ENCODE measurements at places on chromosomes 3 and 15. TPM values are rescaled to one million over a fixed set of nuclear protein-coding genes. Genes with fewer than 3 reads are reported as not detected.

Gene MST1R
- total RNA-seq: 0.23 TPM

Gene SEMA3F
- 1.6 TPM for total RNA-seq

Gene AGBL1
- not detected for total RNA-seq

Gene A4GNT
- total RNA-seq: 0.42 TPM

Gene CYP19A1
- 124 TPM for total RNA-seq

Gene CCDC54
- total RNA-seq: not detected

DNA sequence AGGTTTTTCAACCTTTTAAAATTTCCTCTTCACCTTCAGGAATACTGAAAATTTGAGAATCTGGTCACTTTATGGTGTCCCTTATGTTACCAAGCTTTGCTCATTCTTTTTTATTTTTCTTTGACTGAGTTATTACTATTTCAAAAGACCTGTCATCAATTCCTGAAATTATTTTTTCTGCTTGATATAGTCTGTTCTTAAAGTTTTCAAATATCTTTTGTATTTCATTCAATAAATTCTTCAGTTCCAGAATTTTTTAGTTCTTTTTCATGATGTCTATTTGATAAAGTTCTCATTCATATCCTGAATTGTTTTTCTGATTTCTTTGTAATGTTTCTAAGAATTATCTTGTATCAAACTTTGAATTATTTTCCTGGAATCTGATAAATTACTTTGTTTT is 63.9 kb downstream of the UQCC5 start:
- no peak for DNase-seq
- no peak overlapping the region for H3K4me3 ChIP-seq
- H3K4me1 ChIP-seq: no peaks in the 10 kb centered on the region
- no peak overlapping the region for H3K27ac ChIP-seq
- no peaks in the 10 kb centered on the region for H3K27me3 ChIP-seq

DNA sequence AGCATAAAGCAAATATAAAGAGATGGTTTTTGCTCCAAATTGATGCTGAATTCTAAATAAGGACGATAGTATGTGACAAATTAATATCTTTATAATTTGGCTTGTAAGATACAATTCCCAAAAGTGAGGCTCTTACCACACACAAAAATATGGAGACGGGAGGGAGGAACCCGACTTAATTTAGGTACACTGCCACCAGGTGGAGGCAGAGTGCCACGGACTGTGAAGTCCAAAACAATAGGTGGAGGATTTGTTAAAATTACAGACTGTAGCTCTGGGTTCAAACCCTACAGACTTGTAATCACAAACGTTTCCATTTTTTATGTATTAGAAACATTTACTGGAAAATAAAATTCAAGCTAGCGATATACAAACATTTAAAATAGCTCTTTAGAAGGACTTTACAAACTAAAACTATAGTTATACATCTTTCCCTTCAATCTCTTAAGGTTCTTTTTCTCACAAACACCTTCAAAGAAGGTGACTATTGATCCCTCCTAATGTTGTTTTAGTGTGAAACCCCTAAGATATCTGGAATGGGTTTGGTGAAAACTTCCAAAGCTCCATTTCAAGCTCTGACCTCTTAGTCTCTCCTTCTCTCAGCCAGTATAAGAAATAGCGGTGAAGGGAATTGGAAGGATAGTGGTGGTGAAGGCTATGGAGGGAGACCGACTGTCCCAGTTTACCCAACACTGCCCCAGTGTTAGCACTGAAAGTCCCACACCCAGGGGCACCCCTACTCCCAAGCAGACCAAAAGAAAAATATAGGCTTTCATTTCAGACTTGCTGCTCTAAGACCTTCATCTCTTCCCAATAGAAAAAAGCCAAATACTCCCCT is 89.7 kb downstream of the AQP9 start:
- H3K36me3 ChIP-seq: no peaks in the 10 kb centered on the region
- H3K27ac ChIP-seq: no peak overlapping the region
- H3K4me3 ChIP-seq: no peak overlapping the region

DNA sequence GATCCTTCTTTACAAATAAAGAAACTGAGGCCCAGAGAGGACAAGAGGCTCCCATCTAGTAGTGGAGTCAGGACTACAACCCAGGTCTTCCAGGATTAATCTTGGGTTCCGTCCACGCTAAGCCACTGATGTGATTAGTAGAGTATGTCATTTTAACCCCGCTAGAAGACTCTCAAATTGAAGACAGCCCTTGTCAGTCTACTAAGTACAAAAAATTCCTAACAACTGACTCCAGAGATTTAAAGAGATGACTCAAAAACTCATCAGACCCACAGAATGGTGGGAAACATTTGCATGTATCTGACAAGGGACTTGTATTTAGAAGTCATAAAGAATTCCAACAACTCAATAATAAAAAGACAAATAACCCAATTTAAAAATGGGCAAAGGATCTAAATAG is 145.3 kb downstream of the CNTN3 start:
- DNase-seq: no peak
- no peaks in the 10 kb centered on the region for H3K36me3 ChIP-seq
- H3K4me1 ChIP-seq: no peaks in the 10 kb centered on the region
- H3K27me3 ChIP-seq: no peaks in the 10 kb centered on the region

DNA sequence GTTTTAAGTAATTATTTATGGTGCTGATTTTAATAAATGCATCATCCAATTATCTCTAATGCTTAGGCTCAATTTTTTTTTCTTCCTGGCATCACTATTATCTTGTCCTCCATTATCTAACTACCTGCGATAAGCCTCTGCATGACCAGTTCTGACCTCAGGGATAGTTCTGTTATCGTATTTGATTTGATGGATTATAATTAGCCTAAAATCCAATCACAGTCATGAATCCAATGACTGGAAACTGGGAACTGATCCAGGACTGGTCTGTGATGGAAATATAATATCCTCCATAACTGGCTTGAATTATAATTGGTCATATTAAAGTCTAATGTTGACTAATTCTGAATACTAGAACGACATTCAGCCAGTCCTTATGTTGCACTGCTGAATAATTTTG is 1.1 kb downstream of the MYH15 start:
- no peaks in the 10 kb centered on the region for H3K4me1 ChIP-seq
- H3K4me3 ChIP-seq: no peak overlapping the region
- H3K27me3 ChIP-seq: no peaks in the 10 kb centered on the region
- H3K36me3 ChIP-seq: no peaks in the 10 kb centered on the region
- no peak for DNase-seq

GRCh38 chr3:132253262-132253878 is 63.8 kb upstream of the ACP3 start:
- H3K27ac ChIP-seq: no peak overlapping the region
- no peaks in the 10 kb centered on the region for H3K36me3 ChIP-seq
- H3K4me1 ChIP-seq: no peaks in the 10 kb centered on the region
- H3K4me3 ChIP-seq: no peak overlapping the region
- no peak for DNase-seq

DNA sequence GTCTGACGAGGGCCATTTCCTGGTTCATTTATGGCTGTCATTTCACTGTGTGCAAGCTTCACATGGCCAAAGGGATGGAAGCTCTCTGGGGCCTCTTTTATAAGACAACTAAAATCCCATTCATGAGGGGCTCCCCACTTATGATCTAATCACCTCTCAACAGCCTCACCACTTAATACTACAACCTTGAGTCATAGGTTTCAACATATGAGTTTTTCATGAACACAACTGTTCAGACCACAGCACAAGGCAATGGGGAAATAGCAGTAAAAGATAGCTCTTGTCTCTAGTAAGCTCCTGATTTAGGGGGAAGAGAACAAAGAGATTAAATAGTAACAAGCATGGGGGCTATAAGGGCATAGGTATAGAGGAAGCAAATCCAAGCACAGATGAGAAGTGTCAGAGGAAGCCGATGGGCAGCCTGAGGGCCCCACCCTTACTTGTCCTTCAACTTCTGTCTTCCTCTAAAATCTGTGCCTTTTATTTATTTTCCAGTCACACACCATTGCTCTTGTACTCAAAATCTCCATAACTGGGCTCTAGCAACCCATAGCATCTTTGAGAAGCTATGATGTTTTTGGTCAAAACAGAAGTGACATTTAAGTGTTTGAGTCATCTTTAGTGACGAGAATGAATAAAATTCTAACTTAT is 329.1 kb downstream of the UNC13C start:
- H3K4me1 ChIP-seq: no peaks in the 10 kb centered on the region
- no peaks in the 10 kb centered on the region for H3K27me3 ChIP-seq
- H3K4me3 ChIP-seq: no peak overlapping the region
- H3K27ac ChIP-seq: no peak overlapping the region
- H3K36me3 ChIP-seq: no peaks in the 10 kb centered on the region

GRCh38 chr15:89776274-89777072 is at the start of gene MESP2:
Gene MESP2, plus strand, starts transcription at chr15:89776332. Its CDS starts 26 bp downstream, at chr15:89776358.
- no peaks in the 10 kb centered on the region for H3K27me3 ChIP-seq
- H3K4me3 ChIP-seq: no peak within 1 kb of the TSS
- DNase-seq: peak; percentile 78
- H3K4me1 ChIP-seq: peaks cover 25% of the 10 kb centered on the region

DNA sequence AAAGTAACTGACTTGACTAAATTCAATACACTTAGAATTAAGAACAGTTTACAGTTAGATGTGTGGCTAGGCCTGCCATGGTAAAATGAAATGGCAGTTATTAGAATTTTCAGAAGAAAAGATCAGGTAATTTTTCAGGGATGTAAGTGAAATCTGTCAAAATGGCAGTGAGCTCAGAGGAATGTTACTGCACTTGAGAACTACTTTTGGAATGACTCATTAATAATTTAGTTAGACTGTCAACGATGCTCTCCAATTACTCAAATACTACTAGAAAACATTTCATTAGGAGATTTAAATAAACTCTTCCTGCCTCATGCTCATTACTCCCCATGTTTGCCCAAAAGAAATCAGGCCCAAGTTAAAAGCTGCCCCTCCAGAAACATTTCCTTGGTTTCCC is 84.4 kb downstream of the RFTN1 start:
- H3K27me3 ChIP-seq: no peaks in the 10 kb centered on the region
- H3K4me1 ChIP-seq: no peaks in the 10 kb centered on the region
- no peak overlapping the region for H3K27ac ChIP-seq
- H3K4me3 ChIP-seq: no peak overlapping the region
- no peak for DNase-seq

DNA sequence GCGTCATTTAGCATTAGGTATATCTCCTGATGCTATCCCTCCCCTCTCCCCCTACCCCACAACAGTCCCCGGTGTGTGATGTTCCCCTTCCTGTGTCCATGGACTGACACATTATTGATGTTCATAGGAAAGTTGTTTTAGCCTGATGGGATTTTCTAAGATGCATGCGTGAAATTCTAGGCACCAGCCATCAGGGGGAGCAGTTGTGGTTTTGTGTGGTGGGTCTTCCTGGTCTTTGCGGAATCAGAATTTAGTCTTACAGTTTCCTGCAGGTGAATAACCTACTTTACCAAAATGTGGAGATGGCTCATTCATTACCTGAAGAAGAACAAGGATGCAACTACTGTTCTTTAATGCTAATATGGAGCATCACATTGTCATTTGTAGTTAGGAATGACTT is 455.0 kb upstream of the THBS1 start:
- no peak overlapping the region for H3K4me3 ChIP-seq
- H3K27ac ChIP-seq: no peak overlapping the region
- peak; percentile 54 for DNase-seq
- no peaks in the 10 kb centered on the region for H3K27me3 ChIP-seq
- H3K36me3 ChIP-seq: no peaks in the 10 kb centered on the region
